ENCODE measurements at places on chromosomes 6 and 20.
A peak's percentile ranks its signal among the peaks of the same experiment; 100 is the strongest.

DNA sequence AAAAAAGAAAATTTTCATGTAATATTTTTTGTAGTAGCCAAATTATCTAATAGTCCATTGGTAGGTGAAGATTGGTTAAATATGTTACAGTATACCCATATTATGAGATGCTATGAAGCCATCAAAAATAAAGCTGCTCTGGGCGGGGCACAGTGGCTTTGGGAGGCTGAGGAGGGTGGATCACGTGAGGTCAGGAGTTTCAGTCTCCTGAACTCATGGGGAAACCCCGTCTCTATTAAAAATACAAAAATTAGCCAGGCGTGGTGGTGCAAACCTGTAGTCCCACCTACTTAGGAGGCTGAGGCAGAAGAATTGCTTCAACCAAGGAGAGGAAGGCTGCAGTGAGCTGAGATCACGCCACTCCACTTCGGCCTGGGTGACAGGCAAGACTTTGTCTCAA, 360.5 kb downstream of the KIF16B start:
- no peak for DNase-seq

- DNase-seq = no peak
Observed at GRCh38 chr6:129679275-129679674, 30.7 kb downstream of the ARHGAP18 start.

- no peak for DNase-seq
Observed at GRCh38 chr6:157867981-157868380, 44.9 kb downstream of the SNX9 start.

DNA sequence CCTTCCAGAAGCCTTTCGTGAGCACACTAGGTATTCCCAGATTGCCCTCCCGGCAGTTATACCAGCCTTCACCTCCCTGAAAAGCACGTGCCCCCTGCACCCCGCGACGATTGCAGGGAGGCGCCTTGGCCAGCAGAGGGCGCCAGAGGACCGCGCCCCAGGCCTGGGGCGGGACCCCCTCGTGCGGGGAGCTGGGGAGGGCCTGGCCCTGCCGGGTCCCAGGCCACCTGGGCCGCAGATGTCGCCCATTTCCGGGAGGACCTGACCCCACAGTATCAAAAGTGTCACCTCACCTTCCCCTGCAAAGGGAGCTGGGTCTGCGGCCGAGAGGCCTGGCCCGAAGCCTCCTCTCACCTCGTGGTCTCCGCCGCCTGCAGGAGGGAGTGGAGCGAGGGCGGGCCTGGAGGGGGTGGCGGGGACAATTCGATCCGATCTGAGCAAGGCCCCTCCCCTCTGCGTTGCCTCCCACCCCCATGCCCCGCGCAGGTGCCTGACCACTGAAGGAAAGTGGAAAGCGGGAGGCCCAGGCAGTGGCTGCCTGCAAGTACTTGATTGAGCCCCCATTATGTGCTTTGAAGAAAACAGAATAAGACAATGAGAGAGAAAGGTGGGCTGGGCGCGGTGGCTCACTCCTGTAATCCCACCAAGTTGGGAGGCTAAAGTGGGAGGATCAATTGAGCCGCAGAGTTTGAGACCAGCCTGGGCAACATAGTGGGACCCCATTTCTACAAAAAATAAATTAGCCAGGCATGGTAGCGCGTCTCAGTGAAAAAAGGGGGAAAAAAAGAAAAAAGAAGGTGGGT, 3.5 kb upstream of the SNAI1 start:
- peak; percentile 40 for DNase-seq

DNA sequence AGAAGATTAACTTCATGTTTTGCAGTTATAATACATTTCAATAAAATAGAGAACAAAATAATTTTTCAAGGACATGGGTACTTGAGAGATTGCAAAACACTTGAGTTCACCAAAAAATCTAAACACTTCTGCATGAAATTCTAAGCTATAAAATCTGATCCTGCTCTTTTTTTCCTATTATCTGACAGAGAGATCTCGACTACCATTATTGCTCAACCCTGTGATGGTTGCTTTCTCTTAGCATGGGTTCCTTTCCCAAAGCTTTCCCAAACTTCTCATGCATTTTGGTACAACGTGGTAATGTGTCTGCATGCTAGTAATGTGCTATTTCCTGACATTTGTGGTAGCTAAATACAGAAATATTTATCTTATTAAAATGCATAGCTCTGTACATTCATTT, 1243.1 kb upstream of the ADGRB3 start:
- DNase-seq = no peak

GRCh38 chr20:38222231-38222922, 38.2 kb downstream of the KIAA1755 start:
- DNase-seq = peak; percentile 39

DNA sequence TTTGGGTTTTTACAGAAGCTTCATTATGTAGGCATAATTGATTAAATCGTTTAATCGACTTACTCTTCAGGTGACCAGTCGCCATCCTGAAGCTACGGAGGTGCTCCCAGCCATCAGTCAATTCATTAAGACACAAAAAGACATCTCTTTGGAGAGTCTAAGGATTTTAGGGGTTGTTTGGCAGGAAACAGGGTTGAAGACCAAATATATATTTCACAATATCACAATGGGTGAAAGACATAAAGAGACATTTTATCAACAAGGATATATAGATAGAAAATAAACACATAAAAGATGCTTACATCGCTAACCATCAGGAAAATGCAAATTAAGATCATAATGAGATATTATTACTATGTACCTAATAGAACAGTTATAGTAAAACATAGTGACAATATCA, 104.0 kb upstream of the SIRPG start:
- no peak for DNase-seq

DNA sequence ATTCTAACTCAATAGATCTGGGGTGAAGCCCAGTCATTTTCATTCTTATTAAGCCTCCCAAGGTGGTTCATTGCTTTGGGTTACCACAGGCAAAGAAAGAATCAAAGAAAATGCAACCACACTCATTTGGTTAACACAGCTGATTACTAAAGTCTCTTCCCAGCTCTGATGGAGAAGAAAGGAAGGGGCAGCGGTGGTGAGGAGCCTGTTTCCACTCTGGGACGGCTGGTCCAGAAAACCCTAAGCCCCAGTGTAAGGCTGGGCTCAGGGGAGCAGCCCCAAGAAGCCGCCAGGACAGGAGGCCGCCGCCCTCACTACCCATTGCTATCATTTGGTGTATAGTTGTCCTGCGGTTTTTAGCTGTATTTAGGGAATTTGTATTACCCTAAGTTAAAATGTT, 226.9 kb downstream of the CD83 start:
- no peak for DNase-seq

GRCh38 chr6:80105972-80106417, 476 bp upstream of the BCKDHB start:
- no peak for DNase-seq

DNA sequence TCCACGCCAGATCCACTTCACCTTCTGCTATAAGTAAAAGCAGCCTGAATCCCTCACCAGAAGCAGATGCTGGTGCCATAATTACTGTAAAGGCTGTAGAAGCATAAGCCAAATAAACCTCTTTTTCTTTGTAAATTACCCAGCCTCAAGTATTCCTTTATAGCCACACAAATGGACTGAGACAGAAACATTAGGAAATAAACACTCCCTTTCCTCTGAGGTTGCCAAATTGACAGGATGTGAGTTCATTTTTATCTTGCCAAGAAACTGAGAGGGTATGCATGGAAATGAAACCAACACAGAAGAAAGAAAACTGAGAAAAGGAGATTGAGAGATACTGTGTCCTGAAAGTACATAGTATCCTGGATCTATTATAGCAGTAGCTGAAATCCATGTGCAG, 481.2 kb downstream of the HAO1 start:
- DNase-seq = no peak

GRCh38 chr6:117469356-117469755, 13.1 kb upstream of the DCBLD1 start:
- no peak for DNase-seq

DNA sequence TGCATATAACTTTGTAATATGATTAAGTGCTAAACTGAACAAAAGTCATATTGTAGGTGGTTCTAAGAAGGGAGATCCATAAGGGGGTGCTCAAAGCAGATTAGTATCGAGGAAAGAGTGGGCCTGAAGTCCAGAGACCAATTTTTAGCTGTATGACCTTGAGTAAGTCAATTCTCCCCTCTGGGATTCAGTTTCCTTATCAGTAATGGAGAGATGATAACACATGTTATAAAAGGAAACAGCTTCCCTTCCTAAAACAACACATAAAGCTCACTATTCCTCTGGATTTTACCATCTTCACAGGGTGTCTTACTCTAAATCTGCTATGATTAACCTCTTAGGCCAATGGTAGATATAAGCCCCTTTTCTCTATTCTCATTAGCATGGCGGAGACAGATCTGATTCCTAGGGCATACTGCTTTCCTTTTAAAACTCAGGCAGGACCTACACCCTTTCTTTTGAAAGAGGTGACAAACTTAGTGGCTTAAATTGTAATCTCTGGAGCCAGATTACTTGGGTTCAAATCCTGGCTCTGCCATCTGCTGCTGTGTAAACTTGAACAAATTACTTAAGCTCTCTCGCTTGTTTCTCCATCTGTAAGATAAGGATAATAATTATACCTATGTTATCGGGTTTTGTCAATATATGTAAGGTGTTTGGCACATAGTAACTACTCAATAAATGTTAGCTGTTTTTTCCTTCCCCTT, 39.5 kb downstream of the ACSS2 start:
- no peak for DNase-seq

GRCh38 chr6:33787954-33788693, 806 bp downstream of the LEMD2 start:
- no peak for DNase-seq

DNA sequence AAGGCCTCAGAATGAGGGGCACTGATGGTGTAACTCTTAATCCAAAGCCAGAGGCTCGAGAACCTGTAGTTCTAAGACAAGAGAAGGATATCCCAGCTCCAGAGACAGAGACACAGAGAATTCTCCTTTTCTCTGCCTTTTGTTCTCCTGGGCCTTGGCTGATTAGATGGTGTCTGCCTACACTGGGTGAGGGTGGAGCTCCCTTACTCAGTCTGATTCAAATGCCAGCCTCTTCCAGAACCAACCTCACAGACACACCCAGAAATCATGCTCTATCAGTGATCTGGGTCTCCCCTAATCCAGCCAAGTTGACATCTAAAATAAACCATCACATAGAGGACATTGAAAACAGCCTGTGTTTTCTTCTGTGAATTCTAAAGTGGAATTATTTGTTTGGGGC, 68.0 kb upstream of the SMIM28 start:
- DNase-seq = no peak

- DNase-seq = peak; percentile 2
Observed at GRCh38 chr20:5205348-5206210, 78.8 kb downstream of the CDS2 start.

DNA sequence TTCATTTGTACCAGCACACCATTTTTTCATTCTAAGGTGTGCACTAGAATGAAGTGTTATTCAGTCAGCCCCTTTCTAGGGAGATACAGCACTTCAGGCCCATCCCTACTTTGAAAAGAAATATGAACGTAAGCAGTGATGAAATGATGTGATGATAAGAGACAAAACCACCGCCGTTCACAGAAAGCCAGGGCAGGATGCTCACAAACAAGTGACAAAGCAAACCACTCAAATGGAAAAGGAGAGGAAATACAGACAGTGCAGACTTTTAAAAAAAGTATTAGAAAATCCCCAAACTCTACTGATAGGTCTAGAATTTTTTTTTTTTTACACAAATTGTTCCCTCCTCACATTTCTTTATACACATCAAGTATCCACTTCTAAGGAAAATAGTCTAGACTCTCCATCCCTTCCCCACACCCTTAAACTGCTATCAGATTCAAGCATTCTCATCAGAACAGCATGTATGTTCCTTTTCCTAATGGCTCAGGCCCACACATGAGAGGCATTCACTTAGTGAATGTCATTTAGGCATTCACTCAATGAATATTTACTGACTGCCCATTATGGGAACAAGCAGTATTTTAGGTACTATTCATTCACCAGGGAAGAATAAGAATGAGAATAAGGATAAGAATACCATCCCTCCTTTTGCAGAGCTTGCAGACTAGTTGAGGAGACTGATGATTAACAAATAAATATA, 243.5 kb downstream of the GMPR start:
- no peak for DNase-seq

DNA sequence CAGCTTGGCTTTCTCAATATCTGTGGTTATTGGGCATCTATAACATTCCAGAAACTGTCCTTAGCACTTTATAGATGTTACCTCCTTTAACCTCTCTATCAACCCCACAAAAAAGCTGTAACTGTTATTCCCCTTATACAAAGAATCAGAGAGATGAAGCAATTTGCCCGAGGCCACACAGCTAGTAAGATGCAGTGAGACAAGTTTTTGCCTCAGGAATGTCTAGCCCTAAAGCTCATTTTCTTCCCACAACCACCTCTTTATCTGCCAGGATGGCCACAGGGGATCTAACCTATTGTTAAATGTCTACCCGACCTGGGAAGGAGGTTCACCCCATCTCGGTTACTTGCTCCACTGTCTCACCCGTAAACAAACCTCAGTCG, 31.9 kb upstream of the TCP11 start:
- DNase-seq = no peak

DNA sequence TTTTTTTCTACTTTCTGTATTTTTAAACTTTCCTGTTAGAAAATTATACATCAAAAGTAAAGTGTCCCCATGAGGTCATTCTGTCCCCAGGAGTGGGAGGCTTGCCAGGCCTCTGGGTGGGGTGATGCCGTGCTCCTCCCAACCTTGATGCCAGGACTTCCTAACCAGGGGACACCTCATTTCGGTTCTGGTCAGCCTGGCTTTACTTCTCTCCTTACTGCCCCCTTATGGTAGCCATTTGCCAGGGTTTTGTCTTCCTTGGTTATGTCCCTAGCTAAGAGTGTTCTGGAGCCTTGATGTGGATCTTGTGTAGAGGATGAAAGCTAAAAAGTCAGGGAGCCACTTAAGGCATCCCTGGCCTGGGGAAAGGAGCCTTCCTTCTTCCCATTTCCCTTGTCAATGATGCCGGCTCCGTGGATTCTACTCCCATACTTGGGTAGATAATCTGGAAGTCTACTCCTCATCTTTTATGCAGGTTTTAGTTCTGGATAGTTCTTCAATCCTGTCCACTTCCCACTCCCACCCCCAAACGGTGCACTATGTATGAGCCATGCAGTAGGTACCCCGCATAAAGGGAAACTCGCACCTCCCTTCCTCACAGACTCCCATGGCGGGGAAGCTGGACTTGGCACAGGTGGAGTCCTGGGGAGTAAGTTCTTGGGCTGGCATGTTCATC, 164.1 kb upstream of the SALL4 start:
- peak; percentile 14 for DNase-seq

DNA sequence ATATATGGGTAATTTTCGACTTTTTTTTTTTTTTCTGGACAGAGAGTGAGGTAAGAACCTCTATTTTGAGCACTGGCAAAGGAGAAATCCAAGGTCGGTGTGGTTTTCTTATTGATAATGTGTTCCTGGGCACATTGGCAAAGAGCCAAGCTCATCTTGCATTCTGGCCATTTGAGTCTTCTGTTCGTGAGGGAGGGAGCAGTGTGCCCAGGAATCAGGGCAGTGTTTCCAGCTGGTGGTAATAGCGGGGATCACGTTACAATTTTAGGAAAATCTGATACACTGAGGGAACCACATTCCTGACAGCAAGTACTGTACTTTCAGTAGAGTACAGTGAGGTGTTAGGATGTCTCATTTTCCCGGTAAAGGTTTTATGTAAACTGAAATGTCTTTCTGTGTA, 442.3 kb upstream of the MAP3K7 start:
- peak; percentile 44 for DNase-seq

All from NCI-H446 (cell line).